ENCODE measurements at places on chromosomes 11 and 22.

- DNase-seq = no peak
Observed at GRCh38 chr11:73114835-73115220, 27.3 kb downstream of the FCHSD2 start.

DNA sequence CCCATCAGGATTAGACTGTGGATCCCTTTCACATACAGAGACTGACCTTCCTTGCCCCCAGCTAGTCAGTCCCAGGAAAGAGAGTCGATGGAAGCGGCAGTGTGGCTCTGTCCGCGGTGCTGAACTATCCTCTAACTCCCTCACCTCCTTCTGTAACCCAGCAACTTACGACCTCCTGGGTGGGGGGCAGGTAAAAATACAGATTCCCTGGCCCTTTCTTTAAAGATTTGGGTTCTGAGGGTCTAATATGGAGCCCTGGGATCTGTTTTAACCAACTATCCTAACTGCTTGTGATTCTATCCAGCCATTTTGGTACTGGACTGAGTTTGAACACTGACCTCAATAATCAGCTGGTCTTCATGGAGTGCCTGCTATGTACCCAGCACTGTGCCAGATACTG, 23.2 kb downstream of the MFNG start:
- DNase-seq = no peak

GRCh38 chr11:117524468-117525183, 197.0 kb downstream of the CEP164 start:
- DNase-seq = no peak

DNA sequence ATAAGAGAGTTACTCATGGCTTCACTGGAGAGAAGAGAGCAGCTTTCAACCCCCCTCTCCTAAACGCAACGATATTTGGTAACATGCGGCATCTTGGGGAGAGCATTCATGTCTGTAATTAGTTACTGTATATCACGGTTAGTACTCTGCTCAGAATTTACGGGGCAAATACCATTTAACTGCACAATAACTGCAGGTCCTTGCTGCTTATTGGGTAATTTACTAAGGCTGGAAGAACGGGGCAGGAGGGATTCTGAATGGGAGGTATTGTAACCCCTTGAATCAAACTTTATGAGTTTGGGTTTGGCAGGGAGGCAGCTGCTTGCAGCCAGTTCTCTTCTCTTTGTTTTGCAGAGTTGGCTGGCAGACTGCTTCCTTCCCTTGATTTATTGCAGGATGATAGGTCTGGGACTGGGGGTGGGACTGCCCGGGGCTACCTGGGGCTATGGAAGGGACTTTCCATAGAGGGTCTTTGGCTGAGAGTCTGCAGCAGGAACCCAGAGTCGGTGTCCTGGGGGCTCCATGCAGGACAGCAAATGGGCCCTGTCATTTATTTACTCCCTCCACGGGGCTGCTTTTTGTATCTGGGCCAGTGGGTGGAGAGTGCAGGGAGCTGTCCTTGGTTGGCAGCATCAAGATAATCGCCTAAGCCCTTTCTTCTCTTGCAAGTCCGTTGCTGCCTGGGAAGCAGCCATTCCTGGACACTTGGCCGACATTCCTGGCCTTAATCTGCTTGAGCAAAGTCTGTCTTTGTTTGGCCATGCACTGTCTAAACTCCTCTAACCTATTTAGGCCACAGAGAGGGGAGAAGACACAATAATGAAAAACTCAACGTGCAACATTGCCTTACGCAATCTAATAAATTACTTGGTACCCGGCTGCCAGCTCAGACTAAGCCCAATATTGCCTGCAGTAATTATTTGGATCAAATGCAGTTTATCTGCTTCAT, 188.9 kb downstream of the ST3GAL4 start:
- no peak for DNase-seq

GRCh38 chr11:67301951-67302516, 1.3 kb upstream of the SSH3 start:
- no peak for DNase-seq

- no peak for DNase-seq
Observed at GRCh38 chr11:67260406-67260805, 5.9 kb upstream of the GRK2 start.

DNA sequence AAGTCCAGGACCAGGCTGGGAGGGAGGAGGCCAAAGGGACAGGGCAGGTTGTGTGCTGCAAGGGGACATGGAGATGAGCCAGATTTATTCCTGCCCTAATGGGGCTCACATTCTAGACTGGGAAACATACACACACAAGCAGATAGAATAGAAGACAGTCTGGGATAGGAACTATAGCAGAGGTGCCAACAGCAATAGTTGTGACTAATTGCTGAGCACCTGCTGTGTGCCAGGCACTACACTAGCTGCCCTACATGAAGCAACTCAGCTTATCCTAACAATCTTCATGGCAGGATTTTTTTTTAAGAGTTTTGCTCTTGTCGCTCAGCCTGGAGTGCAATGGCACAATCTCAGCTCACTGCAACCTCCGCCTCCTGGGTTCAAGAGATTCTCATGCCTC, 11.4 kb downstream of the MOGAT2 start:
- no peak for DNase-seq

GRCh38 chr11:9825315-9825714, 161.4 kb downstream of the SWAP70 start:
- no peak for DNase-seq

- no peak for DNase-seq
Observed at GRCh38 chr11:65927904-65928397, 8.7 kb downstream of the DRAP1 start.

DNA sequence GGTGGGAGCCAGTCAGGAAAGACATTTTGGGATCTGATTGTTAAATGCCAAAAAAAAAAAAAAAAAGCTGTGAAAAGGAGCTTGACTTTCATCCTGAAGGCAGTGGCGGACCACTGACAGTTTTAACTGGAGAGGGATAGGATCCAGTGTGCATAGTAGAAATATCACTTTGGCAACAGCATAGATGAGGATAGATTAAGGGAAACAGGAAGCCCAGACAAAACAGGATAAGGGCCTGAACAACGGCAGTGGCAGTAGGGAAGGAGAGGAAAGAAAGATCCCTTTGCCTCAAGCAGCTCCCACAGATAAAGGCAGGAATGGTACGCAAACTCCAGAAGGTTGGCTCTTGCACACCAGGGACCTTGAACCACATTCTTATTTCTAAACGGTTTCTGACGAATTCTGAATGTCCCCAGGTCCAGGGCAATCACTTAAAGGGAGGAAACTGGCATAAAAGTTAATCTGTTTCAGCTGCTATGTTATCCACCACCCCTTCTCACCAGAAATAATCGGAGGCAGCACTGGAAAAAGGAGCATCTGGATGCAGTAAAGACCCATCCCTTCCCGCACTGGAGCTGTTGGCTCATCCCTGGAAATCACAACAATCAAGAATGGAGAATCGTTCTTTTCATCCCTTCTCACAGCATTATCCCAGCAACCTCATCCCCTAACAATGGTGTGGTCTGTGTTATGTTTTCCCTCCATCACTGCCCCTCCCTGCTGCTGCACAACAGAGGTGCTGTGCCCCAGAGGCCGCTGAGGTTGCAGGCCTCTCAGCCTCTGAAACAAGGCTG, 99.1 kb downstream of the GAB2 start:
- no peak for DNase-seq

GRCh38 chr11:19577976-19578619, 134.5 kb upstream of the NAV2 start:
- DNase-seq = no peak

Data from AG04449 (cell line).